Cortex of kidney (tissue), 1 donor: ENCODE measurements at places on chromosomes 3 and 15.

DNA sequence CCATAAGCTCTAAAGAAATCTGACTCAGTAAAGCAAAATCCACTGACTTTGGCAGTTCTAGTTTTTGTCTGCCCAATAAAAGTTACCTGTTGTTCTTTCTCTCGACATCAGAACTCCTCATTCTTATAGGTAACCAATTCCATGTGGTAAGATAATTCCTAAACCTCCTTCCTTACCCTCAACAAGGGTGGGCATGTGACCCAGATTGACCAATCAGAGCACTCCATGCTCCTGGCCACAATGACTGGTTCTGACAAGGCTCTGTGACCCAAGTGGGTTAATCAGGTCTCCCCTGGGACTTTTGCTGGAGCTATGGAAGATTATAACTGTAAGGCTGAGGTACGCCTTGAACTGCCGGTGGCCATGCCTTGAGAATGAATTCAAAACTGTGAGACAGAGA lies 31.7 kb downstream of the LINS1 start:
- no peak for DNase-seq

DNA sequence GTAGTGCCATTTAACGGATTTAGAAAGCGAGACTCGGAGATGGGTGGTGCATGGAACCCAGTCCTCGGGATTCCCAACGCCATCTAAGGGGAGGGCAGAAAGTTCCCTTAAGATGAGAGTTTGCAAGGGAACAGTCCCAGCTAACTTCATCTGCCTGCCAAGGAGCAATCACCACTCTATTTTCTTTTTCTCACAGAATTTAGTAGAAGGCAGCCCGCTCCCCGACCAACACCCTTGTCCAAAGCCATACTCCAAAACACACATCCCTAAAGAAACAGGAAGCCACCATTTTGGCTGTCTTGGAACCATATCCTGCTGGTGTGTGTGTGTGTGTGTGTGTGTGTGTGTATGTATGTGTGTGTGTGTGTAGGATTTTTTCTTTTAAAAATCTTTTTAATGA lies 7.1 kb upstream of the FGD5 start:
- no peak for DNase-seq

DNA sequence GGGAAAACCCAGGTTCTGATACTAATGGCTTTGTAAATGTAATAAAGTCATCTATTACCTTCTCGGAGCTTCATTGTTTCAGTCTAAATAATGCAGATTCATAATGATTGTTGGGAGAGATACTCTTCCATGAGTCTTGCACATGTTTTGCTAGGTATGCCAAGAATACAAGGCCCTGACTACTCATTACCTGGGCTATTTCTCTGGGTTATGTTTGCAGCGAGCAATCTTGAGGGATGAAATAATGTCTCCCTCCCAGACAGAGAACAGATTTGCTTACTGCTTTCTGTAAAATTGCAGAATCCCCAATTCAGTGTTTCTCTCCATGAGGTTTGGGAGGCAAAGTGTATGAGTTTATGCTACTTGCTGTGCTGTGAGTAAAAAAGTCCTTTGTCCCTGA lies 6.2 kb upstream of the CLASP2 start:
- DNase-seq, result no peak

GRCh38 chr3:140508550-140508949 lies 169.3 kb upstream of the TRIM42 start:
- DNase-seq, result no peak

DNA sequence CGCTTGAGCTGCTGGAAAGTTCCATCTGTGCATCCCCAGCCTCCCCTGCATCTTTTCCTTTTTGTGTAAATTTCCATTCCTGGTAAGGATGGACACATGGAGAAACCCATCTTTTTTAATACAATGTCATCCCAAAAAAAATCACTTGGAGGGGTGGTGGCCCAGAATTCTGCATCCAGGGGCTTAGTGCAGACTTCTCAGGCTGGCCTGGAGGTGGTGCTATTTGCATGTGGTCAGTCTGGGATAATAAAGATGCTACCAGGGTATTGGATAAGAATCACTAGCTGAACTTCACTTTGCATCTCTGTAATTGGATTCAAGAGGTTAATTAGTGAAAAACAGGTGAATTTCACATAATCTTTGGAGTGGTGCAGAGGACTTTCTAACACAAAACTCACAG lies 1.8 kb upstream of the ZSCAN2 start:
- no peak for DNase-seq

DNA sequence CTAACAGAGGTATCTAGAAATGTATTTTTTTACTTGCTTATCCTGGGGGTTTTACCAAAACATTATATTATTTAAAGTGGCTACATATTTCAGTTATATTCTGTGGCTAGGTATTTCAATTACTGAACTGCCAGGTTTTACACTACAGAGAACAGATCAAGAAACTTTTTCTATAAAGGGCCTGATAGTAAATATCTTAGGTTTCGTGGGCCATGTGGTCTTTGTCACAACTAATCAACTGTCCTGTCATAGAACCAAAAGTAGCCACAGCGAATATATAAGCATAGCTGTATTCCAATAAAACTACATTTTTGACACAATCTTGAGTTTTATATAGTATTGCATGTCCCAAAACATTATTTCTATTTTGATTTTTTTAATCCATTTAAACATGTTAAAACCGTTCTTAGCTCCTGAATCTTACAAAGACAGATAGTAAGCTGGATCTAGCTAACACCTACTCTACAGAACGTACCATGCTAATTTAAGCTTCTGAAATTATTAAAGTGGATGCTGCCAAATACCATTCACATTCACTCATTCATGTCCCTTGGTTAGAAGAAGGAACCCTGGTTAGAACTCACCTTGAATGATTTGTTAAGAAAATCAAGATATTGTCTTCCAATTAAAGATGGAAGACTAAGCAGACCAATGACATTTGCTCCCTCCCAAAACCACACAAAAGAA lies 118.2 kb upstream of the TGFBR2 start:
- DNase-seq, result no peak

GRCh38 chr3:26012241-26012745 lies 222.4 kb downstream of the OXSM start:
- DNase-seq, result no peak

- no peak for DNase-seq
Observed at GRCh38 chr3:141796081-141796888, 33.1 kb downstream of the GRK7 start.

- no peak for DNase-seq
Observed at GRCh38 chr3:67875338-67875737, 220.9 kb upstream of the SUCLG2 start.

- no peak for DNase-seq
Observed at GRCh38 chr15:101176625-101177024, 75.2 kb downstream of the CHSY1 start.

GRCh38 chr3:195736866-195737490 lies 16.2 kb downstream of the MUC20 start:
- no peak for DNase-seq
